CMK (cell line): ENCODE measurements at places on chromosomes 2 and 18.

DNA sequence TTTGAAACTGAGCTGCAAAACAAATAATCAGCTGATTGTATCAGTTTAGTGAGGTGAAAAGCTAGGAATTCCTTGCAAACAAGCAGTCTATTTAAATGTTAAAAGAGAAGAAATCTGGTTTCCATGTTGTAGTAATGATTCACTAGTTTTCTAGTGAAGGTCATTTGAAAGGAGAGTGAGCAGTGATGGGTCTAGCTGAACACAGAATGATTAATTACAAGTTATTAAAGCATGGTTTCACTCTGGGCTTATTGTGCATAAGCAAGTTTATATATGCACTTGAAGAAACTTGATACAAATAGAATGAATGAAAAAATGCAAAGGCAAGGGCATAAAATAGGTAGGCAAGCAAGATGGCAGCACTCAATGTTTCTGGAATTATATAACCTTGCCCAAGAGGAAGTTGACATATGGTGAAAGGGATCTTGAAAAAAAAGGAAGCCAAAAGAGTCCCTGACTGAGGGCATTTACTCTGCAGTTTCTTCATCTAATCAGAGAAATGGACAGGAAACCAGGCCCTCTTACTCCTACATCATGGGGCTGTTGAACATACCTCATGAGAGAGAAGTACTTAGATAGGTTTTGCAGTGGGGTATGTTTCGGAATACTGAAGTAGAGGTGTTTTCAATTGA, 53.2 kb downstream of the PLCL1 start:
- DNase-seq, result no peak

- DNase-seq, result no peak
Measured at GRCh38 chr2:117523267-117523666, 291.2 kb upstream of the DDX18 start.

DNA sequence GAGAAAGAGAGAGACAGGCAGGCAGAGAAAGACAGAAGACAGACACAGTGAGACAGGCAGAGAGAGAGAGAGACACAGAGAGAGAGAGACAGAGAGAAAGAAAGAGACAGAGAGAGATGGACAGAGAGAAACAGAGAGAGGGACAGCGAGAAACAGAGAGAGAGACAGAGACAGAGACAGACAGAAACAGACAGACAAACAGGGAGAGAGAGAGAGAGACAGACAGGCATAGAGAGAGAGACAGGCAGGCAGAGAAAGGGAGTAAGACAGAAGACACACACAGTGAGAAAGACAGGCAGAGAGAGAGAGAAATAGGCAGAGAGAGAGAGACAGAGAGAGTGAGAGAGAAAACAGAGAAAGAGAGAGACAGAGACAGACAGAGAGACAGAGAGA, 105.3 kb upstream of the ANKRD30BL start:
- DNase-seq, result no peak

DNA sequence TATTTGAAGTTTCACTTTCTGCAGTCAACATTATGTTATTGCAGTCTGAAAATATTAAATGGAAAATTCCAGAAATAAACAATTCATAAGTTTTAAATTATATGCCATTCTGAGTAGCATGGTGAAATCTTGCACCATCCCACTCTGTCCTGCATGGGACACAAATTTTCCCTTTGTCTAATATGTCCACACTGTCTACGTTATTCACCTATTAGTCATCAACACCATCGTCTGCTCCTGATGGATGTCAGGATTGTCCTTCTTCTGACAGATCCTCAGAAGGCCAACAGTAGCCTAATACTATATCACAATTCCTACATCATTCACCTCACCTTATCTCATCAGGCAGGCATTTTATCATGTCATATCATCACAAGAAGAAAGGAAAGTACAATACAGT, 163.1 kb downstream of the TXNL1 start:
- no peak for DNase-seq

DNA sequence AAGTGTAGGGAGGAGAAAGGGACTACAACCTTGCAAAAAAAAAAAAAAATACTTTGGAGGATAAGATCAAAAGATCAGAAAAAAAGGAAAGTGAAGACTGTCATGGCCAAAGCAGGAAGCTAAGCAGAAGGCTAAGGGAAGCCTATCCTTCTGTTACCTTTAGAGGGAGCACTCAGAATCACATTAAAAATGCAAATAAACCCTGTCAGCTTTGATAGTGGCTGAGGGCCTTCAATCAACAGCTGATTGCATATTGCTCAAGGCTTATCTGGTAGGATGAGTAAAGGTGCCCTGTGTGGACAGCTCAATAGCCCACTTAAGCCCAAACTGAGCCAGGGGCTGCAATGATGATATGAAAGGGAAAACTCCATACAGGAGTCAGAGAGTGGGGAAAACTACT, 1021.2 kb downstream of the LRP1B start:
- no peak for DNase-seq
